ENCODE measurements at places on chromosomes 5 and 9.

DNA sequence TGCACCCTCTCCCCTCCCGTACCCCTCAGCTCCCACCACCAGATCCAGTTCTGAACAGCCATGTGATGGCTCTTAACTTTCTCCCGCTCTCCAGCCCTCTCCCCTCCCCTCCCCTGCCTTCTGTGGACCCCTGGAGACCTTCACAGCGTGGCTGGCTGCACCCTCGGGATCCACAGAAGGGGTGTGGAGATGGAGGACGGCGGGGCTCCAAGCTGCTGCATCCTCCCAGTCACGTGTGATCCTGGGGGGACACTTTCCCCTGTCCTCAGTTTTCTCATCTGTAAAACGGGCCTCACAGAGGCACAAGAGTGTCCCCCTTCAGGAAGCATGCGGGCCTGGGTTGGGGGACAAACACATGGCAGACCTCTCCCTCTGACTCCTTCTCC is 276.0 kb upstream of the MVB12B start:
- DNase-seq = no peak

DNA sequence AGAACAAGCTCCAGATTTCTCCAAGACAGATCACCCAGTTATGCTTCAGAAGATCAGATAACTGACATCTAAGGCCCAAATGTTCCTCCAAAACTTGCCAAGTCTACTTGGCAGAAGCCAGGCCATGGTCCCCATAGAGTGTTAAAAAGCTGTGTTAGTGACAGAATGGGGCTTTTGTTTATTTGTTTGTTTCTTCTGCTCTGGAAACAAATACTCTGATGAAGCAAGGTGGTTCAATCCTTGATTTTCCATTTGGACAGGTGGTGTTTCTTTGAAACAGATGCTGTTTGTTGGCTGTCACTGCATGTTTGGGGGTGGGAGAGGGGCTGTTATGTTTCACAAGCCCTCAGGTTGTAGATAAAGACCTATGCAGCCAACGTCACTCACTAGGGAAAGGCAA is 264.0 kb downstream of the FAM114A2 start:
- no peak for DNase-seq

- DNase-seq = no peak
Observed at GRCh38 chr5:114152656-114153360, 209.1 kb upstream of the KCNN2 start.

DNA sequence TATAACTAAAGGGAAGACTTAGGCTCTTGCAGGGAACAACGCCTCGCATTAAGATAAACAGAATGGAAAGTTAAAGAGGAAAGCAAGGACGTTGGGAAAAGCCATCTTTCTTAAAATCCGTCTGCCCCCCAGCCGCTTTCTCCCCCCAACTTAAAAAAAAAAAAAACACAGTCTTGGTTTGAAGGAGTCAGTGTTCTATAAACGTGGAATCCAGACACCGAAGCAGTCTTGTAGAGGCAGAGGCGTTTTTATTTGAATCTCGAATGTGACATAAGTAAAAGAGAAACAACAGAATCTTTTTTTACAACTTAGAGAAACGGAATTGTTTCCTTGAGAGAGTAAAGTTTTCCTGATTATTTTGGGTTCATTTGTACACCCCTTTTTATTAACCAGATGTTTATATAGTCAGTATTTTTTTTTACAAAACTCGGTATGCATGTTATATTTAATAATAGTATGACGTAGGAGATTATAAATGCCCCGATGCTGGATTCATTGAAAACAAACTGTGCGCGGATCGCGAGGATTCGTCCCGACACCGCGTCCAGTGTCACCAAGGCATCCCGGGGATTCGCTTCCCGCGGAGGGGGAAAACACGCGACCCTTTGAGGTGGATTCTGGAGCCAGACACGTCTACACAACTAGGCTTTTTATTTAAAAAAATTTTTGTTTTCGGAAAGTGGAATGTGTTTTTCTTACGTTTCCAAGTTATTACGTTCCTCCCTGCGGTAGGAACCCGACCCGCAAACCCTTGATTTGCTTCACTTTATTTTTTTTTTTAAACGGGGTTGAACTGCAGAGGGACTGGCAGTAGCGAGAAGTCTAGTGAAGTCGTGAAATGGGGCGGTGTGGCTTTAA is 6.7 kb downstream of the PTCH1 start:
- DNase-seq = peak; percentile 44

DNA sequence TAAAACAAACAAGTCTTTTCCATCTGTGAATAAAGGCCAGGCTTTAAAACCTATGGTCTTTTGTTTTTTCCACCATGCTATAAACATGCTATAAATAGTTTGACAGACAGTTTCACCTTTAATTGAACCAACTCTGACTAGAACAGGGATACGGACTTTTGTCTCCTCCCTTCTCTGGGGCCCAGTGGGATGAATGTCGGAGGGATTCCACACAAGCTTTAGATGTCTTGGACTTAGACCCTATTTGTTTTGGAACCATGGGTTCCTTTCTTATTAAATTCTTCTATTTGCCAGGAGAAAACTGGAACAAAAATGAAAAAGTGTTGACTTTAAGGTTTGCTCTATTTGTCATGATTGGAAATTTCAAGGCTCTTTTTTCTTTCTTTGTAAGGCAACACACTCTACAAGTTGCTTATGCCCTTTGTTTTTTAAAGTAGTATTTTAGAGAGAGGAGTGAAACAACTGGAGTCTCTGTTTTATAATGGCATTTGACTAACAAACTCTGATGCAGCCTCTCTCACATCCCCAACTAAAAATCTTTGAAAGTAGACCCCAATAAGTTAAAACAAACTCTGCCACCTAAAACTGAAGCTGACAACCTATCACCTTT is 145.3 kb downstream of the MLLT3 start:
- DNase-seq = no peak

- DNase-seq = peak; percentile 21
Observed at GRCh38 chr5:168679515-168679920, 100.3 kb upstream of the PANK3 start.

- DNase-seq = no peak
Observed at GRCh38 chr9:129379181-129379836, 201.2 kb upstream of the IER5L start.

DNA sequence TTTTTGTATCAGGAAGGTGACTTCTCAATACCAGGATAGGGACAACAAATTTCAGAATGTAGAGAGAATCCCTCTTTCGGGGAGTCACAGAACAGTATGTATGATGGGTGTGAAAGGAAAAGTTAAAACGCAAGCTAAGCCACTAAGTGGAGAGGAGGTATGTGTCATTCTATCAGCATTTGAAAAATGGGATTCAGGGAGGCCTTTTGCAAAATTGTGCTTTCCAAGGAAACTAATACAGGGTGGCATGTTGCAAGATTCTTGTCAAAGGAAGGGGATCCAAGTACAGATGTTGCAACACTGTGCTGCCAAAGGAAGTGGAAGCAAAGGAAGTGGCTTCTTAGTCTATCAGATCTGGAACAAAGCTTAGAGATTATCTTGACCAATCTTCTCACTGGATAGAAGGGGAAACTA is 12.6 kb upstream of the TNIP1 start:
- no peak for DNase-seq

DNA sequence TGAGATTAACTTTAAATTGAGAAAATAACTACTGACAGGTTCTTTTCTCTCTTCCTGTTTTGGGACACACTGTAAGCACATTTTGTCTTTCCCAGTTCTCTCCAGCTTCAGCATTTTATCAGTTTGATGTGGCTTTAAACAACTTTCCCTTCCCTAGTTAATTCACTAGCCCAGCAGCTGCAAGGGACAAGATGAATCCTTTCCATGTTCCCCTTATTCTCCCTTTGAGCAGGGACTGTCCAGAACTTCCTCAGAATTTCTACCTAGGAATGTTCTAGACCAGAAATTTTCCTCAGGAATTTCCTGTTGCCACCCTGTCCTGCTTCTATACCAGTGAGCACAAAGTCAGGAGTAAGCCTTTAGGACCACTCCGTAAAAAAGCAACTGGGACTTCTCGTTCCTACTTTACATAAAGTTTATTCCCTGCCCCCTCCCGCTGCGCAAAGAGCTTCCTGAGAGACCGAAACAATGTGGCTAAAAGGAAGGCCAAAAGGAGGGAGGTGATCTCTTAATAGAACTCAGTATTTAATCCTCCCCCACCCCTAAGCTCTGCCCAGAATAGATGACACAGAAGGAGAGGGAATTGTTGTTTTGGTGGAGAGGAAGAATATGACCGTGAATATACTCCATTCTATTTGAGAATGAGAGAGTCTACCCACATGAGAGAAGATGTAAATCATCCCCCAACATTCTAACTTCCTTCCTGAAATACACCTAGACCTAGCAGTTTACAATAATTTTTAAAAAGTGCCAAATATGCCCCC is 61.9 kb downstream of the GLIS3 start:
- no peak for DNase-seq

GRCh38 chr9:98690686-98691085 is 18.0 kb downstream of the GABBR2 start:
- no peak for DNase-seq

GRCh38 chr5:66041627-66042026 is 102.5 kb upstream of the SREK1 start:
- no peak for DNase-seq

DNA sequence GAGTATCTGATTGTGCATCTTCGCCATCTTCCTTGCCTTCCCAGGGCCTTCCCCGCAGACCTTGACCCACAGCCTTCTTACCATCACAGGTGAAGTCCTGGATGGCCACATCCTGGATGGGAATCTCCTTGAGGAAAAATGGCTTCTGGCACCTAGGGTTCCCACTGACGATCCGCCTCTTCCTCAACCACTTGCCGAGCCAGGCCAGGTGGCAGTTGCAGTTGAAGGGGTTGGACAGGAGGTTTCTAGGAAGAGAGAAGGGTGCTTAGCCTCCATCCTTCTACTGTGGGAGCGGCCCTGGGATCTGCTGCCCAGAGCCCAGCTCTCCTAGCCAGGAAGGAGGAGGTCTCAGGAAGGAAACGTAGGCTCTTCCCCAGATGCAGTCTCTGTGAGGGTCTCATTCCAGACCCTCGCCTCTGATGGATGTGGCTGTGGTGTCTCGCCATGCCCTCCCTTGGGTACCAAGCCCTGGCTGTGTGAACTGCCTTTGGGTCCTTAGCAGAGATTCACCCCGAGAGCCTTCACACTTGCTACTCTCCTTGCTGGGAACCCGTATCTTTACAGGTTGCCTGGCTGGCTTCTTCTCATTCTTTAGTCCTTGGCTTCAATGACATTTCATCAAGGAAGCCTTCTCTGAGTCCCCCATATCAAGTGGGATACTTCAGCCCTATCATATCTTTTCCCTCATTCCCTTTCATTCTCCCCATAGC is 170.4 kb upstream of the PANK3 start:
- DNase-seq = no peak

- DNase-seq = no peak
Observed at GRCh38 chr5:73179730-73180129, 6.7 kb downstream of the TMEM174 start.

DNA sequence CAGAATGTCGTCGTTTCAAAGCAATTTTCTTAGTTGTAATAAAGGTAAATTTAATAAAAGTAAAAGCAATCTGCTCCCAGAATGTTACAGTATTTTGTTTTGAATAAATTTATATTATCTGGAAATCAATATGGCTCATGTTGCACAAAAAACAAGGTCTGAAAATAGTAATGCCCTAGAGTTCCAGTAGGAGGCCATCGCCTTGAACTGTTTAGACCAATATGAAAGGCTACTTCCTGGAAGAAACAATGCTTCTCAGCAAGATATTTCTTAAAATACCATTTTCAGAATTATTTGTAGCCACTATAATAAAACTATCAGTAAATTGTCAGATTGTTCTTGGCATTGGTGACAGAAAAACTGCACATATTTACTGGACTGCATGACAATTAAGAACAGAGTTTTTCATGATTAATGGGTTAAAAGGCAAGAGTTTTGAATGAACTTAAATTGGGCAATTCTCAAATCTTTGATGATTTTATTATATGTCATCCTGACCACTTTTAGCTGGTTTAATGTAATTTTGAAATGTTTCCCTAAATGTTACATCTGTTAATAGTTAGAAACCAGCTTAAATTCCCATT is 153.2 kb downstream of the COMMD10 start:
- DNase-seq = no peak

- DNase-seq = no peak
Observed at GRCh38 chr9:95055334-95055850, 262.1 kb downstream of the FANCC start.

GRCh38 chr5:206927-207536 is 10.9 kb downstream of the CCDC127 start:
- no peak for DNase-seq

- DNase-seq = no peak
Observed at GRCh38 chr5:128538250-128539037, 399 bp upstream of the FBN2 start.

DNA sequence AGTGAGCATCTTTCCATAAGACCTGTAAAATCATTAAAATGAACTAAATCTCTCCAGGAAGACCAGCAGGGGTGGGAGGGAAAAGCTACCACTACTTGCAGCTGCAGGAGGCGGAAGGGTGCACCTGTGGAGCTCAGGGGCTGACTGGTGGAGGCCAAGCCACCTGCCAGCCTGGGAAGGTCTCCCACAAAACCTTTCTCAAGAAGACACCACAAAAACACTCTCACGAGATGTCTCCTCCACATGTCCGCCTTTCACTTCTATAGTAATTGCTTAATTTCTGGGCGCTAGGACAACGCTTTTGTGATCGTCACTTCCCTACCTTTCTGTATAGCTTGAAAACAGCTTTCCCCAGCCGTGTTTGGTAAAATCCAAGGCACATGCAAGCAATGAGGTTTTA is 114.4 kb downstream of the ROR2 start:
- no peak for DNase-seq

GRCh38 chr9:125272697-125273096 is 11.1 kb downstream of the GAPVD1 start:
- DNase-seq = no peak

GRCh38 chr9:124296796-124297550 is 39.2 kb downstream of the NEK6 start:
- no peak for DNase-seq

- DNase-seq = no peak
Observed at GRCh38 chr9:95383845-95384244, 66.3 kb upstream of the FANCC start.

DNA sequence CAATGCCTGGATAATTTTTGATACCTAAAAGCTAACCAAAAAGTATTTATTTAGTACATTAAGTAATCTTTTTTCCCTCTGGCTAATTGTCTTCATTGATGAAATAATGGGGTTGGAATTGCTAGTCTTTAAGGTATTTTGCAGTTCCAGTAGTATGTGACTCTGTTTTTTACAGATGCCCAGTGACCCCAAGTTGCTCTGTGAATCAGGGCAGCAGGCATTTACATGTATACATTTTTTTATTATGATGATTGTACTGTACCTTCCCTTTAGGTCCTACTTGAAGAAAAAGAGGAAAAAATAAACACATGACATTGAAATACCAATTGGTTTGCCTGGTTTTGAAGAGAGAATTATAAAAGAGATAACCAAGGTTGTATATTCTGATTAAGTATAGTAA is 385.5 kb downstream of the ADGRV1 start:
- no peak for DNase-seq
